ENCODE measurements at places on chromosomes 1 and 21. TPM values are rescaled to one million over a fixed set of nuclear protein-coding genes. Genes with fewer than 3 reads are reported as not detected.

Gene AIRE
- not detected for polyA plus RNA-seq

Gene C1orf116
- polyA plus RNA-seq, result 50.4 TPM

Gene GPR25
- polyA plus RNA-seq, result 0.75 TPM

Gene GUCA2B
- polyA plus RNA-seq, result 2.2 TPM

Gene PEX14
- 9.3 TPM for polyA plus RNA-seq

Gene ANGPTL7
- polyA plus RNA-seq, result not detected

Gene CDA
- polyA plus RNA-seq, result 8.4 TPM

Gene ETV3L
- polyA plus RNA-seq, result not detected

Gene HES4
- 13.4 TPM for polyA plus RNA-seq

Gene ARTN
- 4.8 TPM for polyA plus RNA-seq

Gene ADAM15
- 267 TPM for polyA plus RNA-seq

Gene OXCT2
- 1.5 TPM for polyA plus RNA-seq

Gene MYBPH
- not detected for polyA plus RNA-seq

All from stomach (tissue), 19 donors.